Liver (tissue), 10 donors: ENCODE measurements at places on chromosomes 13 and 19. TPM values are rescaled to one million over a fixed set of nuclear protein-coding genes. Genes with fewer than 3 reads are reported as not detected.

DNA sequence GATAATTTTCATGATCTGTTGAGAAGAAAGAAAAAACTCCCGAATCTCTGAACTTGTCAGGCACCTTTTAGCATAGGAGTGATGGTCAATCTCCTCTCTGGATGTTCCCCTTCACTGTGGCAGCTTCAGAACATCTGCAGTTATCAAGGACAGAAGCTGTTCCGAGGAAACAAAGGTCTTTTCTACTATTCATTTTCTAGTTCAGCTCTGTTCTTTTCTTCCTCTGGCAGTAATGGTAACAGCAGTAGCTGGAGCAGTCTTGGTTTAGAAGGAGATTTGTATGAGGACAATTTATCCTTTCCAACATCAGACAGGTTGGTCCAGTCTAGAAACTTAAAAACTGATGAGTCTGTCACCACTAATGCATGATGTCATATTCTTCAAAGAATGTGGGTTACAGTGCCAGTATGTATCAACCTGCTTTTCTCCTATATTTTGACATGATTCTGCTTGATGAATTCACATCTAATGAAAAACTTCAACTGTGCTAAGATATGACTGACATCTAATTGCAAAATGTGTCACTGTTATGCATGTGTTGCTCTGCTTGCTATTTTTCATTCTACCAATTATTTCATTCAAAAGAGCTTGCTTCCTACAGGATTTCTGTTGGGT, 41.0 kb downstream of the AKAP11 start:
- no peak for DNase-seq

Gene DLEU7
- 0.21 TPM for polyA plus RNA-seq

DNA sequence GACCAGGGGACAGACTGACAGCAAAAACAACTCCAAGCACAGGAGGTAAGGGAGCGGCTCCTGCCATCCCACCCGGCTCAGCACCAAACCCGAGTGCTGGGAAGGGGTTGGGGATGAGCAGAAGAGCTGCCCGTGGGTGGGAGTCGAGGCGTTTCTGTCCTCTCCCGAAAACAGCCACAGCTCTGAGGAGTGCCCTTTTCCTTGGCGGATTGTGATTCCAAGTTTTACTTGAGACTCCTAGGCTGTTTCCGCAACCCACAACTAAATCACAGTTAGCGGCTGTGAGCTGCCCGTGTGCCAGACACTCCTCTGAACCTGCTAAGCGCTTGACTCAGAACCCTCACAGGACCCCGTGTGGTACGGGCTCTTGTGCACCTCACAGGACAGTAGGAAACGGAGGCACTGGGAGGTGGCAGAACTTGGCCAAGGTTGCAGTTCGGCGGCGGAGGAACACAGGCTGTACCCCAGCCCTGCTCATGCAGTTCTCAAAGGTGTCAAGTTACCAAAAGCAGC, 21.4 kb downstream of the CFAP97D2 start:
- DNase-seq: no peak

Gene VSTM2B
- not detected for polyA plus RNA-seq
